ENCODE measurements at places on chromosomes 7 and 10.

- no peaks in the 10 kb centered on the region for H3K36me3 ChIP-seq
- H3K27me3 ChIP-seq: no peaks in the 10 kb centered on the region
- H3K4me1 ChIP-seq: no peaks in the 10 kb centered on the region
Measured at GRCh38 chr7:130298544-130299326, 5.8 kb downstream of the CPA4 start.

DNA sequence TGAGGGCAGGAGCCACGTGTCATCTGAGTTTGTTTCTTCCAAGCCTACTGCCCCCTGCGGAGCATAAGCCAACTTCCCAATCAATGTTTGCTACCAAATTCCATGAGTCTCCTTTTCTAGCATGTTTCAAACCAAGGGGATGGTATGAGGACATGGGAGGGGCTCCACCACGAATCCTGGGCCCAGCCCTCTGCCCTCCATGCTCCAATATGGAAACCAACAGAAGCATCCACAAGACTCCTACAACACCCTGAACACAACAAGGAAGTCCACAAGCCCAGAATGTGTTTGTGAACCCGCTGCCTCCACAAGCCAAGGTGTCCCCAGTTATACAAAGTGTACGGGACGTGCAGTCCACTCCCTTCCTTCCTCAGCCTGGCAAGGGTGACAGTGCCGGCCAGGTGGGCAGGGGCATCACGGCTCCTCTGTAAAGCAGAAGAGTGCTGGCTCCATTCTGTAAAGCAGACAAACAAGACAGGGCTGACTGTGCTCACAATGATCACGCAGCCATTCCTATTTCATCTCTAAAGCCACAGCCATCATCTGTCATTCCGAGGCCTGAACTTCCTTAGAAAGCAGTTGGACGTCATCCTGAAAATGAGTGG, 466.1 kb downstream of the PTPRN2 start:
- H3K4me3 ChIP-seq: no peak overlapping the region
- H3K27me3 ChIP-seq: no peaks in the 10 kb centered on the region
- DNase-seq: no peak
- no peaks in the 10 kb centered on the region for H3K4me1 ChIP-seq

- H3K36me3 ChIP-seq: no peaks in the 10 kb centered on the region
- no peaks in the 10 kb centered on the region for H3K27me3 ChIP-seq
- no peak overlapping the region for H3K4me3 ChIP-seq
Measured at GRCh38 chr7:20299647-20300312, 30.9 kb upstream of the ITGB8 start.

- H3K36me3 ChIP-seq: no peaks in the 10 kb centered on the region
- no peak overlapping the region for H3K27ac ChIP-seq
- H3K4me3 ChIP-seq: no peak overlapping the region
- no peaks in the 10 kb centered on the region for H3K4me1 ChIP-seq
- DNase-seq: no peak
Measured at GRCh38 chr10:25849988-25850387, 84.0 kb upstream of the MYO3A start.

DNA sequence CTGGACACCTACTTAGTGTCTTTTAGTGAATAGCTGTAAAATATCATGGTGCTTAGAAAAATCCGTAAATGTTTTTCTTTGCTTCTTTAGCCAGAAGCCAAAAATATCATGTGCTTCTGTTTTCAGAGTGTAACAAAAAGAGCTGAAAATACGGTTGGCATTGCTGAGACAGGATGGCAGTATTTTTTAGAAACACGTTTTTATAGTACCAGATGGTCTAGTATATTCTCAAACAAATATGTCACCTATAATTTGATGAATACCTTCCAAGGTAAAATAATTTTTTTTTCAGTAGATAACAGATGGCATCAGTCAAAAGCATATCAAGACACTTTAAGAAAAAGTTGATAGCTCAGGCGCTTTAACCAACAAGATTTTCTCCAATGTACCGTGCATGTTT, 326.6 kb downstream of the PHF14 start:
- no peaks in the 10 kb centered on the region for H3K4me1 ChIP-seq
- no peaks in the 10 kb centered on the region for H3K36me3 ChIP-seq
- DNase-seq: no peak
- no peak overlapping the region for H3K4me3 ChIP-seq

DNA sequence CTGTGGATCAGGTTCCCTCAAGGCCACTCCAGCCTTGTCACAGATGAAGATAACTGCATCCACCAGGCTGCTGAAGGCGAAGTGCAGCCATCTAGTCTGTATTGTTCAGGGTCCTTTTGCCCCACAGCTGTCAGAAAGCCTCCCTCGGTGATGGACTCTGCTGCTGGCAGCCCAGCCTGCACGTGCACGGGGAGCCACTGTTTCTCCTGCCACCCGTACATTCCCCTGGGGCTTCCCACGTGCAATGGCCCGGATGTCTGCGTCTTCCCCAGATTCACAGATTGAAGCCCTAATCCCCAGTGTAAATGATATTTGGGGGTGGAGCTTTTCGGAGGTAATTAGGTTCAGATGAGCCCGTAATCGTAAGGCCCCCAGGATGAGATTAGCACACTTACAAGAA, 46.6 kb upstream of the VIPR2 start:
- H3K27me3 ChIP-seq: no peaks in the 10 kb centered on the region
- H3K36me3 ChIP-seq: no peaks in the 10 kb centered on the region
- H3K4me3 ChIP-seq: no peak overlapping the region
- no peaks in the 10 kb centered on the region for H3K4me1 ChIP-seq
- no peak overlapping the region for H3K27ac ChIP-seq
- DNase-seq: no peak

- H3K4me3 ChIP-seq: no peak overlapping the region
- no peak overlapping the region for H3K27ac ChIP-seq
- DNase-seq: no peak
- H3K4me1 ChIP-seq: no peaks in the 10 kb centered on the region
- H3K36me3 ChIP-seq: peaks cover 28% of the 10 kb centered on the region
Measured at GRCh38 chr10:122234416-122234815, 36.7 kb upstream of the BTBD16 start.

DNA sequence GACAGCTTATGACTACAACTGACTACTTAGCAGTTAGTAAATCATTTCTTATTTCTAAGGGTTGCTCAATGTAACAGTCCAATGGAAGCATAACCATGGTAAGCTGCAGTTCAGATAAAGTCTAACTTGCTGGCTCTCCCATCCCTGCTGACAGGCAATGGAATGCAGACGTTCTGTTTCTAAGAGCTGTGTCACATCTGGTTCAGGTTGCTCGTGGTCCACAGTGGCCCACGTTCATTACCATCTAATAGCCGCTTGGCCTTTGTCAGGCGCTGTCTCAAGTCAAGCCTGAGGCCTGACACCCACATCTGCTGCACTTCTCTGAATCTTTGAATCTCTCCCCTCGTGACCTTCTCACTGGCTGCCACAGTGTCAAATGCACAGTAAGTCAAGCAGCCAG, 240.8 kb downstream of the FGFR2 start:
- H3K36me3 ChIP-seq: no peaks in the 10 kb centered on the region
- H3K4me1 ChIP-seq: no peaks in the 10 kb centered on the region
- H3K27me3 ChIP-seq: no peaks in the 10 kb centered on the region
- no peak overlapping the region for H3K4me3 ChIP-seq
- no peak for DNase-seq

DNA sequence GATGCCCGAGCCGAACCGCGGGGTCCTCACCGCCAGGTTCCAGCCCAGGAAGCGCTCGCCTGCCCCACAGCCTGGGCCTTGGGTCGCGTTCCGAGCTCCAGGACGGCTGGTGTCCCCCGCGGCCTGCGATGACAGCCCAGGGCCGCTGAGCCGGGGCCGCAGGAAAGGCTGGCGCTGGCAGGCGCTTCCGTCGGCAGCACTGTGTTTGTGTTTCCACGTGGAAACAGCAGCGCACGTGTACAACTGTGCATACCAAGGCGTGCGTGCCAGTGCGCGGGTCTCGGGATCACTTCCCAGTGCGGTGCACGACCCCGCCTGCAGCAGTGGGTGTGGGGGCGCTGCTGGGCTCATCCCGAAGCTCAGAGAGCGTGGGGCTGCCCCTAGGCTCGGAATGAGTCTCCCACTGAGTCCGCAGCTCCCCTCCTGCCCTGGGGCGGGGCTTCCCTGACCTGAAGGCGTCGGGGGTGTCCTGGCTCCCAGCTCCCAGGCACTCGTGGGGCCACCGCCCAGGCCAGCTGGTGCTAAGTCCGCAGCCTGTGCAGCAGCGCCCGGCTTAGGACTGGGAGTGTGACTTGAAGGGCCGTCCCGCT, 17.2 kb downstream of the AP5Z1 start:
- H3K27ac ChIP-seq: peak overlapping the region; percentile 27
- peaks cover 22% of the 10 kb centered on the region for H3K36me3 ChIP-seq
- H3K27me3 ChIP-seq: no peaks in the 10 kb centered on the region
- peak overlapping the region; percentile 57 for H3K4me3 ChIP-seq

GRCh38 chr7:153838591-153838990, 213.6 kb upstream of the DPP6 start:
- H3K27ac ChIP-seq: no peak overlapping the region
- DNase-seq: no peak
- no peaks in the 10 kb centered on the region for H3K36me3 ChIP-seq
- H3K4me3 ChIP-seq: no peak overlapping the region
- H3K4me1 ChIP-seq: no peaks in the 10 kb centered on the region
- H3K27me3 ChIP-seq: no peaks in the 10 kb centered on the region

DNA sequence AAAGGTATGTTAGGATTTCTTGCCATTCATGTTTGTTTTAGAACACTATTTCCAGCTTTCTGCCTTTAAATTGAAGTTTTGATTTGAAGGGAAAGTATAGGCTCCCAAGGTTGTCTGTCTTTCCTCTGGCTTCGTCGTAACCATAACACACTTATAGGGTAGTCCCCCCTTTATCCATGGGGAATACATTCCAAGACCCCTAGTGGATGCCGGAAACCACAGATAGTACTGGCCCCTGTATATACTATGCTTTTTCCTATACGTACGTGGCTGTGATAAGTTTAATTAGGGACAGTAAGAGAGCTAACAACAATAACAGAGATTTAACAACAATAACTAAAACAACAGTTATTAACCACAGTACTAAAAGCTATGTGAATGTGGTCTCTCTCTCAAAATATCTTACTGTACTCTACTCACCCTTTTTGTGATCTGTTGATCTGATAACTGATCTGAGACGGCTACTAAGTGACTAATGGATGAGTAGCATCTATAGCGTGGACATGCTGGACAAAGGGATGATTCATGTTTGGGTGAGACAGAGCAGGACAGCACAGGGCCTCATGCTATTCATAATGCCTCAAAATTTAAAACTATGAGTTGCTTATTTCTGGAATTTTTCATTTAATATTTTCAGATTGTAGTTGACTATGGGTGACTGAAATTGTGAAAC, 273.1 kb downstream of the AUTS2 start:
- no peak for DNase-seq
- H3K27ac ChIP-seq: no peak overlapping the region
- H3K36me3 ChIP-seq: no peaks in the 10 kb centered on the region
- no peaks in the 10 kb centered on the region for H3K27me3 ChIP-seq

- no peak overlapping the region for H3K27ac ChIP-seq
- DNase-seq: no peak
- H3K27me3 ChIP-seq: no peaks in the 10 kb centered on the region
- no peak overlapping the region for H3K4me3 ChIP-seq
- no peaks in the 10 kb centered on the region for H3K36me3 ChIP-seq
- H3K4me1 ChIP-seq: no peaks in the 10 kb centered on the region
Measured at GRCh38 chr7:10888861-10889260, 84.8 kb upstream of the PHF14 start.

DNA sequence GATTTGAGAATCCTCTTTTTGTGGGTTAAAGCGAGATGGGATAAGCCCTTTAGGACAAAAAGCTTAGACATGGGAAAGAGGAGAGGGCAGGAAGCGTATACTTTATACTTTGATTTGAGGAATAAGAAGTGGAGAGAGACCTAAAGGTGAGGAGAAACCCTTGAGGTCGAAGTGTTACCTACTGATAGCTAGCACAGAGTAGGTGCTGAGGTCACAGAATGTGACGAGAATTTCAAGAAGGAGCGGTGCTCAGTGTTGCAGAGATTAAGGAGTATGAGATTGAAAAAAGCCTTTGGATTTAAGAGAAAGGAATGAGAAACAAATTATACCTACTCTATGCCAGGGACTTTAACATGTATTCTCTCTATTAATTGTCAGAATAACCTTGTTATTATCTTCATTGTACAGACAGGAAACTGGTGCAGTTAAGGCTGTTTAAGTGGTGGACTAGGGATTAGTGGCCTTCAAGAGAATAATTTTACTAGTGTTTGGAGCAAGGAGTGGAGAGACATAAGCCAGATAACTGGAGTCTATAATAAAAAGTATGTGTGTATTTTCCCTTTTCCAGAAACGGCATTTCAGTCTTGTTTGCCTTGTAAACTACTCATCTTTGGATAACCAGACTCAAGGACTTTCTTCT, 8.8 kb downstream of the CAPZA2 start:
- no peaks in the 10 kb centered on the region for H3K4me1 ChIP-seq
- H3K36me3 ChIP-seq: 0 out of 2 replicates have a peak, but pooled peaks cover 2% of the 10 kb centered on the region
- no peak overlapping the region for H3K27ac ChIP-seq
- H3K4me3 ChIP-seq: no peak overlapping the region

GRCh38 chr7:149707448-149707886, 65.9 kb downstream of the ZNF467 start:
- peaks cover 2% of the 10 kb centered on the region for H3K4me1 ChIP-seq
- no peak overlapping the region for H3K4me3 ChIP-seq
- no peak for DNase-seq
- H3K27ac ChIP-seq: no peak overlapping the region
- H3K27me3 ChIP-seq: no peaks in the 10 kb centered on the region

DNA sequence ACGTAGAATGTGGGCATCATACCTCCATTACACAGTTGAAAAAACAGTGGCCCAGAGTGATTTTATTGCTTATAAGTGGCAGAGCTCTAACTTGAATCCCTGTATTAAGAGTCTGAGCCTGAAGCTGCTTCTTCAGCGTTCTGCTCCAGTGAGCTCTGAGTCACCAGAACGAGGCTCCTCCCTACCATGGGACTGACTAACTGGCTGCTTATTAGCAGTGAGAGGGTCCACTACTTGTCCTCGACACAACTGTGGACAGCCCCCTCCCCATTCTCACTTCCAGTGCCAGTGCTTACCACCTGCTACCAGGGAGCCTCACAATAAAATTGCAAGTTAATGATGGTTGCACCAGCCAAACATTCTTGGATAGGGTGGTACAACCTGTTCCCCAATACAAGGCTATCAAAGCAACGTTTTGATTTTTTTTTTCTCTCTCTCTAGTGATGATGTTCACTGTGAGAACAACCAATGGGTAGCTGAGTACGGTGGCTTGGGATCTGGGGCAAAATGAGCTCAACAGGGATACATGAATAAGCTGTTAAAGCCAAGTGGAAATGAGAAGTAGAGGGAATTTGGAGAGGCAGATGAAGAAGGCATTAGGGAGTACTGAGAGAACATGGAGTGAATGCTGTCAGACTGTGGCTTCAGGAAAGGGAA, 2.7 kb upstream of the NRG3 start:
- peaks cover 7% of the 10 kb centered on the region for H3K4me1 ChIP-seq
- no peak overlapping the region for H3K27ac ChIP-seq
- DNase-seq: no peak
- H3K36me3 ChIP-seq: no peaks in the 10 kb centered on the region
- H3K4me3 ChIP-seq: no peak overlapping the region

- peak; percentile 63 for DNase-seq
- H3K27me3 ChIP-seq: no peaks in the 10 kb centered on the region
- no peak overlapping the region for H3K27ac ChIP-seq
Measured at GRCh38 chr10:14971867-14972448, 12.8 kb downstream of the MEIG1 start.

All from H1 (cell line).